Lung (tissue), 17 donors: ENCODE measurements at places on chromosomes 13 and 19.

DNA sequence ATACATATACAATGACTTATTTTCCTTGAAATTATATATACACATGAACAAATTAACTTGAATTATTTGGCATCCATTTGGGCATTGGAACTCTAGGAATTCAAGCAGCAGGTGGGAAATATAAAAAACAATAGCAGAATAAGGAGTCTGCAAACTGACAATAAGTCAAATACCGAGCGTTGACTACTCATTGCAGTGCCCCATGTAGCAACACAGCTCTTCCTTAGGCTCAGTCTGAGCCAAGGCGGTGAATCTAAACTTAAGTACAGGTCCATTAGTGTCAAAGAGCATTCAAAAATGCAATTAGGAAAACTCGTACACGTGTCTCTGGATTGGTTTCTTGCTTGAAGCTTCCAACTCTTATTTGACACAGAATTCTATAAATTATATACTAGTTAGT is 462.5 kb upstream of the KLF12 start:
- no peak for DNase-seq

GRCh38 chr19:29715701-29716581 is 880 bp upstream of the C19orf12 start:
- DNase-seq, result no peak

DNA sequence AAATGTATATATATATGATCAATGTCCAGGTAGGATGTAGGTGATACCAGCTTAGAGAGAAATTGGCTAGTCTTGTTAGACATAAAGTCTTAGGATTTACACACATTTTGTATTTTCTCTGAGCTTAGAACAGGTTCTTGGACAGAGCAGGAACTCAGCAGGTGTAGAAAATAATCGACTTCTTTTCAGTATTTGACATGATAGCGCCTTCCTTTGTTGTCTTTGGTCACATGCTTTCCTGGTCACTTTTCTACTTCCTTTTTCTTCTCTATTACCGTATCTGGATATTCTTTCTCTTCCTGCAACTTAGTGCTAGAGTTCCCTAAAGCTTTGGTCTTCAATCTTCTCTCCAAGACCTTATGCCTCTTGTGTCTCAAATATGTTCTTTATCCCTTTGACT is 107.4 kb downstream of the LRCH1 start:
- DNase-seq, result no peak

DNA sequence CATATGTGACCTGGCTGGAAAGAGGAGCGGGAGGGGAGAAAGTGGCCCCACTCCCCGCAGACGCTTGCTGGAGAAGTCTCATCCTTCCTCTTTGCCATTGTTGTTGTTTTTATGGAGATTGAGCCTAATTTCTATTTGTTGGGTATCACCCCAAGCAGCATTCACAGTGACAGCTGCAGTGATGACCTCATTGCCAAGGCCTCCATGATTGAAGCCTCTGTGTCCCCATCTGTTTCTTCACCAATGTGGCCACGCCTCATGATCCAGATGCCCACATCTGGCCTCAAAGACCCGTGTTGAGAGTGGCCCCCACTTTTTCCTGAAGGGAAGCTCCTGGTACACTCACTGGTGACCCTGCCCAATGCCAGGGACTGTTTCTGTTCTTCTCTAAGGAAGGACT is 154.2 kb downstream of the SLC7A1 start:
- no peak for DNase-seq

- DNase-seq, result no peak
These were observed 7.6 kb downstream of the KANK3 start for GRCh38 chr19:8335343-8336071.

- DNase-seq, result peak; percentile 74
These were observed 2.6 kb downstream of the SULT2B1 start for GRCh38 chr19:48554385-48555091.
